Activated CD4-positive, alpha-beta T cell treated with anti-CD3 and anti-CD28 coated beads, Interleukin-2, amount 10 ng/mL, durations not matched to agents 24 days and 14 days (primary cell): ENCODE measurements at places on chromosomes 2 and 18. TPM values are rescaled to one million over a fixed set of nuclear protein-coding genes. Genes with fewer than 3 reads are reported as not detected.
A peak's percentile ranks its signal among the peaks of the same experiment; 100 is the strongest.

Gene DPP10
- total RNA-seq = not detected in 2 replicates

DNA sequence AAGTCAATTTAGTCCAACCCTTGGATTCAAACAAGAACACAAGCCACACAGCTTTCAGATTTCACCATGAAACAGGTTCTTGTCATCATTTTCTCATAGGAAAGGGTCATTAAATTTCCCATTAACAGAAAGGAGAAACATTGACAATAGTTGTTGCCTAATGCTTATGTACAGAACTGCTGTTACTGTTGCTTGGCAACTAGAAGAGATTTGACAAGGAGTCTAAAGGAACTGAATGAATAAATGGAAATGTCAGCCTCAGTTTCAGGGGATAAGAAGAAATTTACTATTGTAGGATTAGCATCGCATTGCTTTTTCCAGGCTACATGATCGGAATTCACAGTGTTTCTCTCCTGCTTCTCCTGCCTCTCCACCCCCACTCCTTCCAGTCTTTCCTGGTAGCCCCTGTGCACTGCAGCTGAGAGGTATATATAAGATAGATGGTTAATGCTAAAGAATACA lies 90.3 kb downstream of the SPATS2L start:
- no peak overlapping the region for H3K4me3 ChIP-seq
- peaks cover 25% of the 10 kb centered on the region for H3K36me3 ChIP-seq
- H3K4me1 ChIP-seq = peaks cover 11% of the 10 kb centered on the region
- no peak for DNase-seq
- H3K27me3 ChIP-seq = no peaks in the 10 kb centered on the region

Gene TWIST2
- not detected in 2 replicates for total RNA-seq

- no peak overlapping the region for H3K4me3 ChIP-seq
- H3K4me1 ChIP-seq = no peaks in the 10 kb centered on the region
- H3K27me3 ChIP-seq = no peaks in the 10 kb centered on the region
- H3K36me3 ChIP-seq = no peaks in the 10 kb centered on the region
- H3K27ac ChIP-seq = no peak overlapping the region
- DNase-seq = no peak
Measured at GRCh38 chr2:59277671-59278070, 1036.5 kb upstream of the FANCL start.

GRCh38 chr18:13604786-13605185 lies 121.6 kb downstream of the FAM210A start:
- no peaks in the 10 kb centered on the region for H3K27me3 ChIP-seq
- no peak for DNase-seq
- no peak overlapping the region for H3K27ac ChIP-seq
- H3K4me1 ChIP-seq = peaks cover 18% of the 10 kb centered on the region
- H3K4me3 ChIP-seq = no peak overlapping the region

DNA sequence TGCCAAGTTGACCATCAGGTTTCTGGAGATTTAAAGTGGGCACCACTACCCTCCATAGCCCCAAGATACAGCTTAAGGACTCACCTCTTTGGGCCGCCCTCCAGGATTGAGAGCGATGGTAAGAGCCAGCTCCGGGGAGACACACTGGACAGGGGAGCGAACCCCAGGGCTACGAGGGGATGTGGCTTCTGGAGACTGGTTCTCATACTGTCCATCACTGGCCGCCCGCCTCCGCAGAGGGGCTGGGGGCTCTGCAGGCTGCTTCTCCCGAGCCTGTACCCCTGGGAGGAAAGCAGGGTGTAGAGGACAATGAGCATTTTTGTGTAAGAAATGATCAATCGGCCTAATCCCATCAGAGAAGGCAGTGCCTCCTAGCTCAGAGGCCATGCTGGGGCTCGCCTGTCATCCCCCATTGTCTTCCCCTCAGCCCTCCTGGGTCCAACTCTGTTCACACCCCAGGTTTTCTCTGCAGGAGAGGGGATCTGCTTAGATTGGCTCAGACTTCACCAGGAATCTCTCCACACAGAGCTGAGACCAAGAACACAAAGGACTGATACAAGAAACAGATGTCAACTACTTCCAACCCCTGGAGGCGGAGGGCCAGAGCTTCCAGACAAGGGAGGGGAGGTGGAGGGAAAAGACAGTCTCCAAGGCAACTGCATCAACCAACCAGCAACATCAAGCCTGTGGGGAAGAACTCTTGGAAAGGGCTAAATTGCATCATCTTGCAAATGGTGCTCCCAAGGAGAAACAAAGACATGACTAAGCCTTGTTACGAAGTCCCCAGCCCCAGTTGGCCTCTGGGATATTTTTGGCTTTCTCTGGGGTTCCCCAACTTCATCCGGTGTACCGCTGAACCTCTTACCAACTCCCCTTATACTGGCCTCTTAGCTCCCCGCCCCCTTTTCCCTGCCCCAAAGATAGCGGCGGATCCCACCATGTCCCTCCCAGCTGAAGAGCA lies 166.6 kb downstream of the TNS1 start:
- no peaks in the 10 kb centered on the region for H3K36me3 ChIP-seq
- no peaks in the 10 kb centered on the region for H3K27me3 ChIP-seq
- H3K4me3 ChIP-seq = no peak overlapping the region
- no peaks in the 10 kb centered on the region for H3K4me1 ChIP-seq
- H3K27ac ChIP-seq = no peak overlapping the region
- no peak for DNase-seq

DNA sequence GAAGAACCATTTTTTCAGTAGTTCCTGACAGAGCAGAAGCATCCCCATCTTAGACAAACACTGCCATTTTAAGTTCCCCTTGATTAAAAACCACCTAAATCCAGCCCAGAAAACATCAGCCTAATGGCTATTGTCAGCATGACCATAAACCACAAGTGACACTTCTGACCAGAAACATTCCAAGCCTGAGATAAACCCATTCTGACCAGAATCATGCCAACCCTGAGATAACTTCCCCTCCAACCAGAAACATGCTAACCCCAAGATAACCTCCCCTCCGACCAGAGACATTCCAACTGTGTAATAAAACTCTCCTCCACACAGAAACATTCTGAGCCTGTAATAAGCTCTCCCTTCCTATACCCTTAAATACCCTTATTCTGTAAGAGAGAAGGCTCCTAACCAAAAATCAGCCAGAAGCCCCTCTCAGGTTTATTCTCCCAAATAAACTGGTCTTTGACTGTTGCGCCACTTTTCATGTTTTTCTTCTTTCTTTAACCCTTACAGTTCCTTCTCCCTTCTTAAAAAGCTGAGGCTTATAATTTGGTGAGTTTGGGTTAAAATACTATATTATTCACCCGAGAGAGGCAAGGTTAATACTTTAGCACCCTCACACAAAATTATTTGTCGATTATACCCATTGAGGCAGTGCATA lies 149.7 kb downstream of the HNMT start:
- H3K36me3 ChIP-seq = no peaks in the 10 kb centered on the region
- H3K4me3 ChIP-seq = no peak overlapping the region
- no peak for DNase-seq
- no peaks in the 10 kb centered on the region for H3K27me3 ChIP-seq

GRCh38 chr18:54100466-54100865 lies 124.0 kb downstream of the MBD2 start:
- H3K27ac ChIP-seq = no peak overlapping the region
- H3K4me3 ChIP-seq = no peak overlapping the region
- no peaks in the 10 kb centered on the region for H3K4me1 ChIP-seq
- no peak for DNase-seq
- H3K36me3 ChIP-seq = no peaks in the 10 kb centered on the region

DNA sequence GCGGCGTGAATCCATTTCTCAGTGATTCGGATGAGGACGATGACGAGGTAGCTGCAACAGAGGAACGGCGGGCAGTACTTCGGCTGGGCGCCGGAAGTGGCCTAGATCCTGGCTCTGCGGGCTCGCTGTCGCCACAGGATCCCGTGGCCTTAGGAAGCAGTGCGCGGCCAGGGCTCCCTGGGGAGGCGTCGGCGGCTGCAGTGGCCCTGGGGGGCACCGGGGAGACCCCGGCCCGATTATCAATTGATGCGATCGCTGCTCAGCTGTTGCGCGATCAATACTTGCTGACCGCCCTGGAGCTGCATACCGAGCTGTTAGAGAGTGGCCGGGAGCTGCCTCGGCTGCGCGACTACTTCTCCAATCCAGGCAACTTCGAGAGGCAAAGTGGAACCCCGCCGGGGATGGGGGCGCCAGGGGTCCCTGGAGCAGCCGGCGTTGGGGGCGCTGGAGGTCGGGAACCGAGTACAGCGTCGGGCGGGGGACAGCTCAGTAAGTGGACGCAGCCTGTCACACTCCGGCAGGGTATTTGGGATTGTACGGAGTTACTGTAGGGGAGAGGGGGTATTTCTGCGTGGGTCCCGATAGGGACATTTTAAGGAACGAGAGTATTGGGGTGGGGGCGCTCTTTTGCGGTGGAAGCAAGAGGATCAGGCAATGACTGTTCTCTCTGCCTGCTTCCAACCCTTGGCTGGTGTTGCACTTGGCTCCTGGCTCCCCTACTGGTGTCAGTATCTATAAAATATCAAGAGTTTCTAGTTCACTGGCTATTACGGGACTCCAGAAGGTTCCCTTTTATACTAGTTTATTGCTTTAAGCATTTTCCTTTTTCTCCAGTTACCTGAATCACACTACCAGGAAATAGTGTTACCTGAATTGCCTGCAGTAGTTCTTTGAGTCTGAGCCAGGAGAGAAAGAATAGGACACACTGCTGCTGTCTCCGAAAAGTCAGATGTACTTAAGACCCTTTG lies 772 bp downstream of the RELCH start:
- H3K27me3 ChIP-seq = no peaks in the 10 kb centered on the region
- H3K4me1 ChIP-seq = peaks cover 50% of the 10 kb centered on the region
- DNase-seq = peak; percentile 73
- H3K27ac ChIP-seq = peak overlapping the region; percentile 97
- H3K36me3 ChIP-seq = peaks cover 38% of the 10 kb centered on the region
- peak overlapping the region; percentile 100 for H3K4me3 ChIP-seq

Gene MC5R
- total RNA-seq = not detected in 2 replicates

DNA sequence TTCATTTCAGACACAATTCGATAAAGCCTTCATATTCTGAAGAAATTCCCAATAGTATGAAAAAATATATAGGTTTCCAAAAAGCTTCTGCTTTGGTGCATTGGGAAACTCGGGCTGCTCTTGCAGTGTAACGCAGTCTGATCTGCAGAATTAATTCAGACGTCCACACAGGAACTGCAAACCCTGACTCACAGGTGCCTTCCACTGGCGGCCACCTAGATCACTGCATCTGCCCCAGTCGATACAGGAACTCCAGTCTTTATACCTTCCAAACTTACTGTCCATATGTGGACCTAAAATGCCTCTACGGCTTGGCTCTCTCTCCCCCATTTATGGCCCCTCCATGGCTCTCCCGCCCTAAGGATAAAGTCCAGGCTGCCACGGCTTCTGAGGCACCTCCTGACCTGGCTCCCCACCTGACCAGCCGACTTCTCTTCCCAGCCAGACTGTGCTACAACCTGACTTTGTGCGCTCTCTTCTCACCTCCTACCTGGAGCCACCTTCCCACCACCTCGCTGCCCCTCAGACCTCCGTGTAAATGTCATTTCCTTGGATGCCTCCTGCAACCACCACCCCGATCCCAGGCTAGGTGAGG lies 39.7 kb downstream of the L3MBTL4 start:
- H3K27me3 ChIP-seq = no peaks in the 10 kb centered on the region
- H3K4me1 ChIP-seq = no peaks in the 10 kb centered on the region
- no peak overlapping the region for H3K4me3 ChIP-seq
- H3K27ac ChIP-seq = no peak overlapping the region

DNA sequence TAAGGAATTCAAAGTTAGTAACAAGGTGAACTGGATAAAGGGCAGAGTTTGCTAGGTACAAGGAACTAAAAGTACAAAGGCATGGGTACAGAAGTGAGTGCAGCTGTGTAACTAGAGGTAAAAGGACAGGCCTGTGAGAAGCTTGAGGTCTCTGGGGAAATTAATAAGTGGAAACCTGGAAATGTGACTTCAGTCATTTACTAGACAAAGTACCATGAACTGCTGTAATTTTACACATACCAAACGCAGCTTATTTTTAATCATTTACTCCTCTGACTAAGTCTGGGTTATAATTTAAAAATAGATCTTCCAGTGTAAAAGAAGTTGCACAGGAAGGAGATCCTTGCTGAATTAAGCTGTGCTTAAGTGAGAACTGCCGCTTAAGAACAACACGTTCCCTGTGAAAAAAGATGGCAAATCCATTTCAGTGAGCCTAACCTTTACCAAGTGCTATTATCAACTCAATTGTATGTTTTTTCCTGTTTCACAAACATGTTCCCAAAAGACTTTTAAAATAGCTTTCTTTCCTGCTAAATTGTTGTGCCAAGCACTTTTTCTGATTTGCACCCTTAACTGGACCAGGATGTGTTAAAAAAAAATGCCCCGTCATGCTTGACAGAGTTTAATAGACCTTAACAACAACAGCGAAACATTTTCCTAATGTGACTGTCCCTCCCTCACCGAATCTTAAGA lies 44.3 kb downstream of the CALCRL start:
- H3K27me3 ChIP-seq = no peaks in the 10 kb centered on the region
- no peaks in the 10 kb centered on the region for H3K4me1 ChIP-seq
- no peaks in the 10 kb centered on the region for H3K36me3 ChIP-seq
- no peak overlapping the region for H3K27ac ChIP-seq

GRCh38 chr2:19736191-19736831 lies 165.5 kb downstream of the TTC32 start:
- no peak overlapping the region for H3K27ac ChIP-seq
- H3K36me3 ChIP-seq = no peaks in the 10 kb centered on the region
- no peak overlapping the region for H3K4me3 ChIP-seq
- H3K4me1 ChIP-seq = no peaks in the 10 kb centered on the region

DNA sequence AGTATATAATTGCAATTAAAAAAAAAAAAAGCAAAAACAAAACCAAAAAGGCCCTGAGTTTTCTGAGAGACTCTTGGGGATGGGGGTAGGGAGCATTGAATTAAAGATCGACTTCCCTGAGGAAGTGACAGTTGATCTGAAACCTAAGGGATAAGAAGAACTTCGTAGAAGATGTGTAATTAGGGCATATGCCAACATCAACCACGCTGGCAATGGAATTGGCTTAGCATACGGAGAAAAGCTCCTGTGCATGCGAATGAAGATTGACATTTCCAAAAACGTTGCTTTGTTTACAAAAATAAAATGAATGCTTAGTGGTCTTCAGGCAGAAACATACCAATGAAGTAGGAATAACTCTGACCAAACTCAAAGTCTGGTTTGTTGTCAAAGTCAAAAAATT lies 307.6 kb upstream of the ZNF521 start:
- H3K27ac ChIP-seq = no peak overlapping the region
- H3K4me3 ChIP-seq = no peak overlapping the region
- no peak for DNase-seq
- no peaks in the 10 kb centered on the region for H3K27me3 ChIP-seq

DNA sequence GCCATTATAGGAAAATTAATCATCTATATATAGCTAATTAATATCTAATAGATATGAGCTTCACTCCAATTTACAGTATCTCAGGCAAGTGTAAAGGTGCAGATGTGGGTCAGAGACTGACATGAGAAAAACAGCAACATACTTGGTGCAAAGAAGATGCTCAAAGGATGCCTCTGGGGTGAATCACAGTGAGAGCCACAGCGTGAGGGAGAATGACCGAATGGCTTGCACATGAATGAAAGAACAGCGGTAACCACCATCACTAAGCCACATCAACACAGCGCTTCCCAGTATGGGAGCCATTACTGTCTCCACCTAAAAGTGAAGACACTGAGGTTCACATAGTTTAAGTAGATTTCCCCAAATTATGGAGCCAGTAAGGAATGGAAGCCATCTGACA lies 423.4 kb upstream of the ID2 start:
- no peak for DNase-seq
- no peaks in the 10 kb centered on the region for H3K36me3 ChIP-seq
- H3K4me1 ChIP-seq = peaks cover 13% of the 10 kb centered on the region
- no peak overlapping the region for H3K4me3 ChIP-seq
- H3K27ac ChIP-seq = no peak overlapping the region

Gene C2orf15
- 0.26 and 0.40 TPM in 2 replicates for total RNA-seq

Gene SCG2
- total RNA-seq = not detected in 2 replicates

Gene STK17B
- 129 and 131 TPM in 2 replicates for total RNA-seq

- H3K27me3 ChIP-seq = no peaks in the 10 kb centered on the region
- H3K27ac ChIP-seq = peak overlapping the region; percentile 78
- H3K4me3 ChIP-seq = peak overlapping the region; percentile 77
- peaks cover 49% of the 10 kb centered on the region for H3K36me3 ChIP-seq
- no peak for DNase-seq
- peaks cover 31% of the 10 kb centered on the region for H3K4me1 ChIP-seq
Measured at GRCh38 chr2:241635756-241636155, 1.2 kb downstream of the THAP4 start.
